Sciatic nerve (tissue), 2 donors: ENCODE measurements at places on chromosomes 5 and 9.

DNA sequence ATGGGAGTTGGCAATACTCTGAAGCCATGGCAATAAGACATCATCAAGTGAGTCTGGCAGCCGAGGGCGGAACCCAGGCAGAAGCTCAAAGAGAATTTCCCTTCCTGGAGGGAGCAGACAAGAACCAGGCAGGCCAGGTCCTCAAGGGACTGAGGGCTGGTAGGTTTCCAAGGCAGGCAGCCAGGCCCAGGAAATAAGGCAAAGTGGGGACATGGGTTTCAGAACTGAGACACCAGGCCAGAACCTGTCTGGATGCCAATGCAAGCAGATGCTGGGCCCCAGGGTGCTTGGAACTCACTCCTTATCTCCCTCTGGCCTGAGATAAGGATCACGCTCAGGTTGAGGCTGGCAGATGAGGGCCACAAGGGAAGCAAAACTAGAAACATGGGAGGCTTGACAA, 8.9 kb downstream of the TSSK1B start:
- no peak for DNase-seq

- DNase-seq, result no peak
Observed at GRCh38 chr9:1639166-1639565, 376.0 kb upstream of the SMARCA2 start.

GRCh38 chr9:86503314-86503713, 149.1 kb upstream of the TUT7 start:
- DNase-seq, result no peak

DNA sequence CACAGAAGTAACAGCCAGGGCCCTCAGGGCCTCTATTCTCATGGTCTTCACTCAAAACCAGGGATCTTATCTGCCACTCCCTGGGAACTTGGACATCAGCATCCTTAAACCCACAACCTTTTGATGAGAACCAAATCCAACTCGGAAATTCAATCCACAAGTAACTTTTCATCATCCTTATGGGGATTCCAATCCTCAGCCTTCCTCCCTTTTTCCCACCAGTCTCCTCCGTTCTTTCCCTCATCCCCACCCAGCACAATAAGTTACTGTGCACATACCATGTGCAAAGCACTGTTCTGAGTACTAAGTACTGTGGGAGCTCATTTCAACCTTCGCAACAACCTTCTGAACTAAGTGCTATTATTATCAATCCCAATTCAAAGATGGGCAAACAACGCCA, 17.0 kb downstream of the GOLPH3 start:
- no peak for DNase-seq

DNA sequence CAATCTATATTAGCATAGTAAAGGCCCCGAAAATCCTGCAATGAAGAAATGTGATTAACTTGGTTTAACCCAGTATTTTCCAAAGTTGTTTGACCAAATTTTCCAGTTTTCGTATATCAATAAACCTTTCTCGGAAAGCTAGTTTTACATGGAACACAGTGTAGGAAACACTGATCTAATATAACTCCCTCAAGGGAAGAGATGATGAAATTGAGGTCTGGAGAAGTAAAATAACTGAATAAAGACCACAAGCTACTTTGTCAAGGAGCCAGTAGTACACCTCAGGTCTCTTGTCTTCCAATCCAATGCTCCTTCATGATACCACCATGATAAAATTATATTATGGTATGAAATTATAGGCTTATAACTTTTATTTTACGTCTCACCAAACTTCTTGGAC, 118.1 kb upstream of the TARS1 start:
- DNase-seq, result no peak

- DNase-seq, result no peak
Observed at GRCh38 chr5:114948986-114949621, 220.6 kb downstream of the TRIM36 start.

- no peak for DNase-seq
Observed at GRCh38 chr9:38682713-38683112, 37.2 kb downstream of the FAM240B start.

DNA sequence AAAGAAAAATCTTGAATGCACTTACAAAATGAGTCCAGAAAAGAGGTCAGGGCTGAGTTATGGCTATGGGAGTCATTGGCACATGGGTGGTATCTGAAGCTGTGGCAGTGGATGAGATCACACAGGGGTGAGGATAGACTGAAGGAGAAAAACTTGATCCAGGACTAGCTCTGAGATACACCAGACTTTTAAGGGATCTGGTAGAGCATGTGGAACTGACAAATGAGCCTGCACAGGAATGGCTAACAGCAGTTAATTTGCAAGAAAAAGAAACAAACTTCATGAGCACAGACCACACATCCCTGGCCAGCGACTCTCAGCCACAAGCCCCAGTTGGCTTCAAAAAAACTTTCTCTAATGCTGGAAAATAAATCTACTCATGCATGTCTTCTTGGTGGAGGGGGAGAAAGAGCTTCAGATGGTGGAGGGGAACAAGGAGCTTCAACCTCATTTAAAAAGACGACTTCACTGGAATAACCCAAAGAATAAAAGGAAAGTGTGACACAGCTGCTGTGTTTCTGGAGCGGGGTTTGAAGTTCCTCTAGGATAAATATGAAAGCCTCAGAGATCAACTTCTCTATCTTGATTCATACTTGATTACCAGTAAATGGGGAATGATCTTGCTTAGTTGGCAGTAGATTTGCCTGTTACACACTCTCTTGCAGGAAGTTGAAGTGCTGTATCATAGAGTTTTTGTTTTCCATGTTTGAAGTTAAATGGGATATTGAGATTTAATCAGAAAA, 33.6 kb downstream of the TNFAIP8 start:
- no peak for DNase-seq

GRCh38 chr5:18354828-18355227, 720.6 kb downstream of the TAF11L14 start:
- DNase-seq, result no peak

GRCh38 chr5:132927355-132928061, 35.9 kb downstream of the AFF4 start:
- DNase-seq, result no peak

- DNase-seq, result no peak
Observed at GRCh38 chr9:107275530-107275929, 7.5 kb upstream of the RAD23B start.

GRCh38 chr5:144205141-144205551, 34.5 kb downstream of the KCTD16 start:
- DNase-seq, result no peak

DNA sequence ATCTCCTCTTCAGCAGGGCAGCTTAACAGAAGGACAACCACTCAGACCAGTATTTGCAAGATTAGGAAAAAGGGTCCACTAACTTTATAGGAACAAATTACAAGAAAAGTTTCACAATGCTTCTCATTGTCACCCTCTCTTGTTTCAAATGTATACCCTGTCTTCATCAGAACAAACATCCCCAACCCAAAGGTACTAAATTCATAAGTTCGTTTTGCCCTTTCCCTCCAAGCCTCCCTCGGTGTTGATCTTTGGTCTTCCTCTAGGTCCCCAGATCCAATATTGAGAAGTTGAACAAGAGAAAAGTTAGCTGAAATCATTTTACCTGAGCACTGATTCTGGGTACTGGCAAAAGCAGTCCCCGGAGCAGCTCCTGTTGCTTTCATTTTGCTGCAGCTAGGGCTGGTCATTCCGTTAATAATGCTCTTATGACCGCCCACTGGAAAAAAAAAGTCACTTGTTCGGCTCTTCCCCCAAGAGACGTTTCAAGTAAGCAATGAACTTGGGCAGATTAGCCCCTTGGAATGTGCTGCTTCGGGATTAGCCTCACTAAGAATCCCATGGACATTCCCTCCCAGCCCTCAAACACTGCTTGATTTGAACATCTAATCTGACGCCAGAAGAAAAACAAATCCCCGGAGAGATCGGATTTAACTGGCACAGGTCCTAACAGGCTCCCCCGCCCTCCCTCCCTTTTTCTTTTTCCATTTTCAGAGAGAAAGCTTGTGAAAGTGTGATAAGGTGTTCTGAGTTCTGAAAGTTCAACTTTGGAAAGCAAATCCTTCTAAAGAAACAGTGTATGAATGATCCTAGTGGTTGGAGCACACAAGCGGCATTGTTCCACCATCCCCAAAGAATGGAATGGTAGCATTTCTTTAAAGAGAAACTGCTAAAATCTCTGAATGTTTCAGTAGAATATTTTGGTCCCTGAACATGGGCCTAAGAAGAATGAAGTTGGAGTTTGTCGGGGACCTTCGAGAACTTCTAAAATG, 252.5 kb downstream of the TRPM3 start:
- no peak for DNase-seq

GRCh38 chr5:90518661-90519060, 10.7 kb downstream of the LYSMD3 start:
- DNase-seq, result no peak

DNA sequence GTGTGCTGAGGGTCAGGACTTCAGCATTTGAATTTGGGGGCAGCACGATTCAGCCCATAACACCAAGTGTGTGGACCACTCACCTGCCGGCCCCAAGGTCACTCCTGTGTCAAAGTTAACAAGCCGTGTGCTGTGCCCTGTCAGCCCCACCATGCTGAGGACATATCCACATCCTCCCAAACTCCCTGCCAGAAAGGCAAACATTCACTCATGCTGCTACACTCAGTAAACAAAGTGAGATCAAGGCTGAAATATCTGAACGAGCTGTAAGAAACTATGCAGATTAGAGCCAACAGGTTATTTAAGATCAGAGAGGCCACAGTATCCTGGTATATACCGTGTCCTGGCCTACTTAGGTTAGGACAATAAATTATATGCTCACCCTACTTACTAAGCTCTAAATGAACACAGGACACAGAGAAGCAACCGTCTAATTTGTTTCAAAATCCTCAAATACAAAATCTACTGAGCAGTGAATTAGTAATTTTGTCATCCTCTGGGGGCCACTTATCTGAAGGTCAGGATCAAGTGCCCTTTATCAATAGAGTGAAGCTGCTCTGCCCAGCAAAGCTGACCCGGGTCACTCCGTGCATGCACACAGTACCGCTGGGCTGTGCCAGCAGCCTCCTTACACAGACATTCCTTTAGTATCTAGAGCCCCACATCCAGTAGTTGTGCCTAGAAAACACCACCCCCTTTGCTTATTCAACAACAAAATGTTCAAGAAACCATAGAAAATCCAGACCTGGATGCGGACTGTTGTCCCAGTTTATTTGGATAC, 28.2 kb downstream of the RETREG1 start:
- DNase-seq, result no peak

- DNase-seq, result no peak
Observed at GRCh38 chr9:33329117-33329563, 38.8 kb downstream of the NFX1 start.

GRCh38 chr9:137828527-137829259, 48.9 kb upstream of the CACNA1B start:
- DNase-seq, result peak; percentile 59

DNA sequence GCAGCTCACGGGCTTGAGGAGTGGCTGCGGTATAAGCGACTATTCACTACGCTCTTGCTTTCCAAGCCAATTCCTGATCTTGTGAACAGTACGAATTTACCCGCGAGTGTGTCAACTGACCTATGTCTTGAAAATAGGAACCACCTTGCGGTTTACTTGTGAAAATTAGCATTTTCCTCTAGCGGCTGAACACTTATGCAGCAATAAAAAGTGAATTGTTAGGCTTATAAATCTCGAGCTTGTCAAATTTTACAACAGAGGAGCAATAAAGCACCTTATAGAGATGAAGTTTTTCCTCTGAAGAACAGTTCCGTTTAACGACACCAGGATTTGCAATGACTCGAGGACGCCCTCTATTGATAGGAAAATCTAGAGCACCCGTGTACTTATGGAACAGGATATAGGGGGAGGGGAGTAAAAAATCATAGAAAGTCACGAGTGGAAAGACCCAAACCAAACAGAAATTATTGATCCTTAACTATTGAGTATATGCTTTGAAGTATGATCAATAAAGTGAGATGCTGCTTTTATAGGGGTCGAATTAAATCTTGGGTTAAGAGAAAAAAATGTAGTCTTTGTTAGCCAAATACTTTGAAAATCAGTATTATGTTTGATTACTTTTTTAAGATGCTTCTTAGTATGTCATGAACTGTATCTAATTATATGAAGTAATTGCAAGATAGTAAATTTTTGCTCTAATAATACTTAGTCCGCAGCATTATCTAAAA, 1.9 kb upstream of the RGMB start:
- DNase-seq, result peak; percentile 70

GRCh38 chr9:126533926-126534310, 79.8 kb upstream of the LMX1B start:
- no peak for DNase-seq

DNA sequence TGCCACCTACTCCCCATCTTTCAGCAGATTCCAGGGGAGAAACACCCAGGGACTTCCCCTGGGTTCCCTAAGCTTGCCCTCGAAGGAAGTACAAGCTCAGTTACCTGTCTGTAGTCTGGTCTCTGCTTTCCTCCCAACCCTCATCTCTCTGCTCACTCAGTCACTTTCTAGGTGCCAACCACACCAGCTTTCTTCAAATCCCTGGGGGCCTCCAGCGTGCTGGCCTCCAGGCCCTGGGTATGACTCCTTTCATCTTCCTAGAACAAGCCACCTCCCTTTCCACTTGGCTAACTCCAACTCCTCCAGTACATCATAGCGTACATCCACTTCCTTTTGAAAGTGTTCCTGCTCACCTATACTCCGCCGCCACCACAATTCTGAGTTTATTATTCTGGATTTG, 222.6 kb downstream of the SNX18 start:
- no peak for DNase-seq

GRCh38 chr5:90878549-90879196, 320.1 kb downstream of the ADGRV1 start:
- DNase-seq, result no peak

DNA sequence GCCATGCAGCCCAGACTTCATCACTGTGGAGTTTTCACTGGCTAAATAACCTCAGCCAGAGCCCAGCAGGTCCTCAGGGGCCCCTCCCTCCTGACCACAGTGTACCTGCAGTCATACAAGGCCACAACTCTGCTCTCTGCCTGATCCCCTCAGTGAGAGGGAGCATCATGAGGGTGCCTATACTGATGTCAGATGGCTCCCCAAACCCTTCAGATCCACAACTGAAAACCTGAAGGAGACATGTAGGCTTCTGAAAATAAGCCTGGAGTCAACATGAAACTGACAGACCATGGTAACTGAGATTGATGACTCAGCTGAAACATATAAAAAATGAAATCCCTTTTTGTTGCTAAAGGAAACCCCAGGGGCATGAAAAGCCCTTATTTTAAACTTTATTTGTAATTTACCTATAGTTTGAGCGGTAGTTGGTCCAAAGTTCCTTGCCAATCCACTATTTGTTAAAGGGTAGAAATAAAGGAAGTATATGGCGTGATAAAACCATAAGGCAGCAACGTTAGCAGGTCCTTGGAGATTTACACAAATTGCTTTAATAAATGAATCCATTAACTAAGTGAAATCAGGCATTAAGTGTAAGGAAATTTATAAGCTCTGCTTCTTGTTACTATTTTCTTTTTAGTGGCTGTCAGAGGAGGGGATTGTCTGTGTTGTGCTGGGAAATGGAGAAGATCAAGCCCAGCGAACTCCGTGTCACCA, 68.3 kb downstream of the FGF1 start:
- no peak for DNase-seq

GRCh38 chr5:132686193-132686592, 12.4 kb downstream of the IL4 start:
- DNase-seq, result no peak

- no peak for DNase-seq
Observed at GRCh38 chr5:149829954-149830353, 99.8 kb downstream of the PPARGC1B start.
